PC-3 (cell line): ENCODE measurements at places on chromosomes 16 and 17. TPM values are rescaled to one million over a fixed set of nuclear protein-coding genes. Genes with fewer than 3 reads are reported as not detected.

The KRT25 gene
- total RNA-seq, result not detected in 2 replicates

The UBE2G1 gene
- 35.8 and 46.8 TPM in 2 replicates for total RNA-seq

The GPR139 gene
- total RNA-seq, result not detected in 2 replicates

The ACSM2A gene
- not detected in 2 replicates for total RNA-seq

DNA sequence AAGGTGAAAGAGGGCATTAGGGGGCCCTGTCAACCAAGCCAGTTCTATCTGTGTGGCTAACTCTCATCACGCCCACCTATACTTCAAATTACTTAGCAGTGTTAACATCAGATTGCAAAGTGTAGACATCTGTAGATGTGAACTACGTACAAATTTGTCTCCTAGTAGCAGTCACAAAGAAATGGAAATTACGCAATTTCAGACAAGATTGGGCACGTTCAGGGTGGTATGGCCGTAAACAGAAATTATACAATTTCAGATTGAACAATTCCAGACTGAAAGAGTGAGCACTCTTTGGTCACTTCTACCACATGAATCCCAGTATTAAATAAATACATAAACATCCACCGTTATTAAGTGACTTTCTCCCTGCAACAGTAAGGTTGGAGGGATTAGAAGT, 592.7 kb upstream of the PSMD7 start:
- no peak for DNase-seq

DNA sequence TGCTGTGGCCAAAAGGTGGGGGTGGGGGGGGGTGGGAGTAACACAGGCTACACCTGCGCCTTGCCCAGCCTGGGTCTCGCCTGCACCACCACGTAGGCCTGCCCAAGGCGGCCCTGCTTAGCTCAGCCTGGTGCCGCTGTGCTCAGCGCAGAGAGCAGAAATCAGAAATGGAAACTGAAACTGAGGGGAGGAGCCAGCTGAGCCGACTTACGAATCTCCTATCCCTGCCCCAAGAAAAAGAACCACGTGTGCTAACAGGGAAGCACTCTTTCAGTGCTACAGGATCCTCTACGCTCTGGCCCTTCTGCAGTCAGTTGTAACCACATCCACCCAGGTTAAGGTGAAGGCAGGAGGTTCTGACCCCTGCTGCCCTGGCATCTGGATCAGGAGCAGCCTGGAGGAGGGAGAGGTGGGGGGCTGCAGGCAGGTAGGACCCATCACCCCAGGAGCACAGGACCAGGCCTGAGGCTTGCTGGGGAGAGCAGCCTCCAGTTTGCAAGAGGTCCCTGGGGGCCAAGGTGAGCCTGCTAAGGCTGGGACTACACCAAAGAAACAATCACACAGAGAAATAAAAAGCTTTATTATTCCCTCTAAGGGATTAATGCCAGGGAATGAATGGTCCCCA, at the start of gene DHX58:
Gene DHX58 (minus strand): TSS at position 163 of the 625 bp plus-strand sequence. CDS start 822 bp downstream, outside the sequence.
- DNase-seq, result no peak

- DNase-seq, result no peak
Observed at GRCh38 chr16:53501216-53501859, 1.7 kb downstream of the AKTIP start.

GRCh38 chr17:37138571-37139120, 189.9 kb downstream of the AATF start:
- DNase-seq, result no peak

DNA sequence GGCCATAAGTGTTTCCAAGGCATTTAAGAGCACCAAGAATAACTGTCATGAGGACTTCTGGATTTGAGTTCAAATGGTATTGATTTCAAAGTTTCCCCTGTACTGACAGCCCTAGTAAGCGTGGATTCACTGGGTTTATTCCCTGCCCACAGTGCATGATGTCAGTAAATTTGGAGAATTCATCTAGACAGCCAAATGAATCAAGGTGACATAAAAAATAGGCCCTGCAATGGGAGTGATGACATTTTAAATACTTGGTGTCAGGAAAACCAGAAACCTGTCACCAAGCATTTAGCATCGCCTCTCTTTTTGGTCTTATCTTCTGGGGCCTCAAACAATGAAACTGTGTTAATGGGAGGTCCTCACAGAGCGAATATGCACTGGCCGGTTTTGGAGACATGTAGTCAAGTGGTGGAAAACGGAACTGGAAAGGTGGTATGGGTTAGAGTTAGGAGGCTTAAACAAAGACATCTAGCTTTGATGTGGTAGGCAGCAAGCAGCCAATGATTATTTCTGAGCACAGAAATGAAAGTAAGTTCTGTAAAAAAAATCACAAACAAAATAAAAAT, 29.1 kb downstream of the COG4 start:
- no peak for DNase-seq

GRCh38 chr17:14926526-14927122, 338.5 kb downstream of the PMP22 start:
- peak; percentile 83 for DNase-seq

DNA sequence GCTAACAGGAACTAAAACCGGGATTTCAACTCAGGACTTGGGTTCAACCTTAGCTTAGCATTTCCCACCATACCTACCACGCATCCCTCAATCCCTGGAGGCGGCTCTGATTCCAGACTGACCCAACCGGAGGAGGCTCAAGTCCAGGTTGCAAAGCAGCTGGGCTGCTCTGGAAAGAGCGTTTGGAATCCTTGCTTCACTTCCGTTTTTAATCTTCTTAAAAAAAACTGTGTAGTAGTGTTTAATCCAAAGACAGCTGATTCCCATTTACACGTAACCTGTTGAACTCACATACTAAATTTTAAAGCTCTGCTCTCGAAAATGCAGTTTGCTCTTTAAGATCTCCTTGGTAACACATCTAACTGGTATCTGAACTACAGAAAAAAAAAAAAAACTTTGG, 50.0 kb downstream of the NXN start:
- no peak for DNase-seq
